ENCODE measurements at places on chromosomes 1 and 21.

DNA sequence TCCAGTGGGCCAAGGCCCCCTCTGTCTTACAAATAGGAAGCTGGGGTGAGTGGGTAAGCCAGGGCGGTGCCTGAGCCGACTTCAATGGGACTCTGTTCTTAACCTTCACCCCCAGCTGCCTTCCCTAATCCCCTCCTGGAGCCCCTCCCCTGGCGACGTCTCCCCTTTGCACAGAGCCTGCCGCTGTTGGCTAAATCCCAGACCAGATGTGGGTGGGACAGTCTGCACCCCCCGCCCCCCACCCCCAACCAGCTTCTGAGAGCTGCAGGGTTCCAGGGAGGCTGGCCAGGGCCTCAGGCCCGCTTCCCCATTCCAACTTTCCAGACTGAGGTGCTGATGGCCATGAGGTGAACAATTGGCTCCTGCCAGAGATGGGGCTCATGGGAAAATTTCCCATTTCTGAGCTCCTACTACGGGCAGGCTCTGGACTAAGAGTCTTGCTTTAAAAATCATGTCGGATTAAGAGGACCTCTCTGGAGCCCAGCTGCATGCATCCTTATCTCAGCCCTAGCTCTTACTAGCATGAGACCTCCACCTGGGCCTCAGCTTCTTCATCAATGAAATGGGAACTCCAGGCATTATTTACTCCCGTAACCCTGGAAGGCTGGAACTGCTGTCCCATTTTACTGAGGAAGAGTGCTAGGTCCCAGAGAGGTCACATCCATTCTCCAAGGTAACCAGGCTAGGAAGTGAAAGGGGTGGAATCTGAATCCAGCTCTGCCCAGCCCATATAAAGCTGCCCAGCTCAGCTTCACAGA is 6.4 kb downstream of the COL8A2 start:
- DNase-seq, result no peak

GRCh38 chr1:29415156-29415830 is 179.0 kb downstream of the PTPRU start:
- DNase-seq, result no peak

GRCh38 chr1:7113822-7114221 is 328.6 kb downstream of the CAMTA1 start:
- DNase-seq, result no peak

DNA sequence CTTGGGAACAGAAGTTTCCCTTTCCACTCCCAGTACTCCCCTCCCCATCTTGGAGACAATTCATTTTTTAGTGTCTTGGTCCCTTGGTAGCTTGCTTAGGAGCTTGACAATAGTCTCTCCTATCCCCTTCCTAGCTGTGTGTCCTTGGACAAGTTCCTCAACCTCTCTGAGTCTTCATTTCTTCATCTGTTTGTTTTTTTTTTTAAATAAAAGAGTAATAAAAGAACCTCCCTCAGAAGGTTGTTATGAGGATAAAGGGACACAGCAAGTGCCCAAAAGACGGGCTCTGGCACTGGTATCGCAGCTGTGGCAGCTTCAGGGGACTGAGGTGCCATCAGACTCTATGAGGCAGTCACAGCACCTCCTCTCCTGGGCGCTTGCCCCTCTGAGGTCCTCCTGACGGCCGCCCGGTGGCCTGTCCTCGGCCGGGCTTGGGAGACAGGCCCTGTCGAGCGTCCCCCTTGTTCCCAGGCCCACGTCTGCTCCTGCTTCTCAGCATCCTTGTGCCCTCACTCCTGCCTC is 689.2 kb downstream of the MATN1 start:
- no peak for DNase-seq

GRCh38 chr1:64836802-64837201 is 91.9 kb downstream of the RAVER2 start:
- no peak for DNase-seq

DNA sequence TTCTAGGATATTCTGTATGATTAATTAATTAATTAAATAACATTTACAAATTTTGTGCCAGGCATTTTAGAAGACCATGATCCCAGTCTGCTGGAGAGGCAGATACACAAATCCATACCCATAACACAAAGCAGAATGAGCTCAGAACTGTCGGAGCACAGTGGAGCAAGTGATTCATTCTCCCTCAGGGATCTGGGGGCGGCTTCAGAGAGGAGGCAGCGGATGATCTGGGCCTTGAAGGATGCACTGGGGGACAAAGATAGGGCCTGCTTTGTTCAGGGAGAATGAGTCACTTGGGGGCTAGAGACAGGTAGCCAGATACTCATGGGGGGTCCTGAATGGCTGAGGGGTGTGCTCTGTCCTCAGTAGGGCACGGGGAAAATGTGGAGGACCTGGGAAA is 50.9 kb upstream of the TRABD2B start:
- no peak for DNase-seq

DNA sequence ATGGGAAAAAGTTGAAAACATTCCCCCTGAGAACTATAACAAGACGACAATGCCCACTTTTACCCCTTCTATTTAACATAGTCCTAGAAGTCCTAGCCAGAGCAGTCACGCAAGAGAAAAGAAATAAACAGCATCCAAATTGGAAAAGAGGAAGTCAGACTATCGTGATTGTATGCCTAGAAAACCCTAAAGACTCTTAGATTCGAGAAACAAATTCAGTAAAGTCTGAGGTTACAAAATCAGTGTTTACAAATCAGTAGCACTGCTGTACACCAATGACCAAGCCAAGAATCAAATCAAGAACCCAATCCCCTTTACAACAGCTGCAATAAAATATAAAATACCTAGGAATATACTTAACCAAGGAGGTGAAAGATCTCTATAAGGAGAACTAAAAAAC is 72.4 kb downstream of the POU2F1 start:
- DNase-seq, result no peak

- DNase-seq, result no peak
Measured at GRCh38 chr1:228152918-228153258, 3.2 kb downstream of the GJC2 start.

GRCh38 chr1:39898648-39899603 is 2.8 kb downstream of the MYCL start:
- DNase-seq, result no peak

DNA sequence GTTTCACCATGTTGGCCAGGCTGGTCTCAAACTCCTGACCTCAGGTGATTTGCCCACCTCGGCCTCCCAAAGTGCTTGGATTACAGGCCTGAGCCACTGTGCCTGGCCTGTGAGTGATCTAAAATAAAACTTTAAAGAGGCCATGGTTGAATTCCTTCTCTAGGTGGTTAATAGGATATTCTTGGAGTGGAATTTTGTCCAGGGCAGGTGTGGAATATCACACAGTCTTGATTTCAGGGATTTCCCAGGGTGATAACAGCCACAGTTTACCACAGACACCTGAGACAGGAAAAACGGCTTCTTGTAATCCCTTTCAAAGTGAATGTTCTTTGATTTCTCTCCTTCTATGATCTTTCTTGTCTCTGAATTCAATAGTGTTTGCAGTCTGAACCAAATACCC is 32.1 kb upstream of the C1orf21 start:
- no peak for DNase-seq

DNA sequence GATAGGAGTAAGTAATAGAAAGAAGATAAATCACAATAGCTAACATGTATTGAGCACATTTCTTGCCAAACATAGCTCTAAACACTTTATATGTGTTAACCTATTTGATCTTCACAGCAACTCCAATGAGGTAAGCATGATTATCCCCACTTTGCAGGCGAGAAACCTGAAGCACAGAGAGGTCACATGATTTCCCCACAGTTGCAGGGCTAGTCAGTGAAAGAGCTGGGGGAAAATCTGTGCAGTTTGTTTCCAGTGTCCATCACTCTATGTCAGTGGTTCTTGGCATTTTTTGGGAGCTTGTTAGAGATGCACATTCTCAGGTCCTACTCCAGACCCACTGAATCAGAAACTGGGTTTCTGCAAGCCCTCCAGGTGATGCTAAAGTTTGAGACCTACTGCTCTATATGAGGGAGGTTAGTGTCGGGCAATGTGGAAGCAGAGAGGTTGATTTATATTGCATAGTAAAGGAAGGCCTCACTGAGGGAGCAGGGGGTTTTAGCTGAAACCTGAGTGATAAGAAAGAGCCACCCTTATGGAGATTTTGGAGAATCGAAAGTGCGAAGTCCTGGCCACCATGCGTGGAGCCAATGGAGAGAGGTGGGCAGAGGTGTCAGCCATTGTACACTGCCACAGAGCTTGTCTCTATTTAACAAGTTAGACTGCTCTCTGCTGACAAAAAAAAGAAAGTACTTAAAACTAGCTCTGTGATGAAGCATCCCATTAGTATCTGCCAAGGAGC is 20.9 kb downstream of the MCOLN3 start:
- no peak for DNase-seq

DNA sequence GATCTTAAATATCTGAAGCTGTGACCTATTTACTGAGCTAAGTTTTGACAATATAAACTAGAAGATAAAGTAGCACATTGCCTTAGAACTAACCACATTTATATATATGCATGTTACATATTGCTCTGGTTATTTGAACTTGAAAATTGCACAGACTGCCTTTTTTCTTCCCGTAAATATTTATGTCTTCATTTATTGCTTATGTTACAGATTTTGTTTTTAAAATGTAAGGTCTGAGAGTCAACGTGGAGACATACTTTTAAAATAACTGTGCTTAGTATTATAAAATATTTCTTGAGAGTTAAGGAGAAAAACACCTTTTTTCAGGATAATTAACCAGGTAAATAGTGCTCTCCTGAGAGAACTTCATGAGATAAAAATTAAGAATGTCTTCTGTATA is 3.1 kb downstream of the RPS6KC1 start:
- DNase-seq, result no peak

DNA sequence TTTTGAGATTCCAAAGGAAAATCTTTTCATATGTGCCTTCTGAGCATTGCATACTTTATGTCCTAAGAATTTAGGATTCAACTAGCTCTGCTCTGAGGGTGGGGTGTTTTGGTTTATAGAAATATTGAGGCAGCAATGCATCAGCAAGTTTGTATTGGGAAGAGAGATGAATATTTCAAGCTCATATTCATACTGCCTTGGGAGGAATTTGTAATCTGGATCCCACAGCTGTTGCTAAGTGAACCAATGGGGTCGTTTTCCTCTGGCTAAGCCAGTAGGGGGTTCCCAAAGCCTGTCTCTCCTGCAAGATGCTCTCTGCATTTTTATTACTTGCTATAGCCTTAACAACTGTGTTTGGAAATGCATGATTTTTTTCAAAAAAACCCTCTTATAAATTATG is 130.6 kb downstream of the SNX7 start:
- DNase-seq, result no peak

DNA sequence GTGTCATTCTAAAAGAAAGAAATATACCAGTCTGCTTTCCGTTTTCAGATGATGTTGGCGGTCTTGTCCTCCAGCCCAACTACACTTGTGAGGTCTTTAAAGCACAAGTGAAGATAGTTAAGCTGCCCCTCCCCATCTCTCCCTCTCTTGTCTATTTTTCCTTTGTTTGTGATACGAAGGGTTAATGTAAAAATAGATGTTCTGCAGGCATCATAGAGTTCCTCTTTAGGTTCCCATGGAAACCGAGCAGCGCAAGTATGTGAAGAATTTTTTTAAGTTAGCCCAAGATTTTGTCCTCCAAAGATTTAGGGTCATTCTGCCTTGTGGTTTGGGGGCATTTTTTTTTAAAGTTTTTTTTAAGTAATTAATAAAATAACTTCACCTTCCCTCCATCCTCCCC is 232.4 kb upstream of the AJAP1 start:
- no peak for DNase-seq

DNA sequence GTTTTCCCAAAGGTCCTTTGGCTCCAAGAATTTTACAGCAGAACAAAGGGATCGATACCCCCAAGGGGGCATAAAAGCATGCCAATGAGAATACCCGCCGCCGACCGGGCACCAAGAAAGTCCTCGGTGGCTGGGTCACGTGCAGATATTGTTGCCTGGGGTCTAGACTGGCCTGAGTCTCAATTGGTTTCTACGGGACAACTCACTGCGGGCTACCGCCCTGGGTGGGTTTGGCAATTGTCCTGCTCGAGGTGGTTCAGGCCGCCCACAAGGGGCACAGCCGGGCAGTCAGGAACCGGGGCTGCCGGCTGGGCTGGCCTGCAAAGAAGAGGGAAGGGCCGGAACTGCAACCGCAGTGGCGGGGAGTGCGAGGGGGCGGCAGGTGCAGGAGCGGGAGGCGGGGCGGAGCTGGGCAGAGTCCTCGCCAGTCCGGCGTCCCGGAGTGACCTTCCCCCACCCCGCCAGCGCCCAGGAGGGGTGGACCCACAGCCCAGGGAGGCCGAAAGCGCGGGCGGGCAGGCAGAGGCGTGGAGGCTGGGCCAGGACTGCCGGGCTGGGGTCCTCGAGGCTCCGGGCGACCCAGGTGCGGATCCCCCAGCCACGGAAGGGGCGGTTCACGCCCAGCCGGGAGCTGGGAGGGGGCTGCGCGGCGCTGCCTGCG is 926 bp upstream of the ATP1B1 start:
- no peak for DNase-seq

DNA sequence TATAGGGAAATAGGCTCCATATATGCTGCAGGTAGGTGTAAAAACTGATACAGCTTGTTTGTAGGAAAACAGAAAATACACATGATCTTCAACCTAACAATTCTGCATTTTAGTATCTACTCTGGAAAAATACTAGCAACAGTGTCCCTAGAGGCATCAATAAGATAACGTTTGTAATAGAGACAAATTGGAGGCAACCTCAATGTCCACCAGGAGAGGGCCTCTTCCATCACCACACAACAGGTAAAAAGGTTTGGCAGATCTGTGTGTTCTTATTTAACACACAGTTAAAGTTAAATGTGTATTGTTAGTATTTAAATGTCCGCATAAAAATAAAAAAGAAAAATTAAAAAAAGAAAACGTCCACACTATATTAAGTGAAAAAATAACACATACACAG is 5.4 kb downstream of the EIF2D start:
- DNase-seq, result no peak

GRCh38 chr1:1986451-1987141 is 17.0 kb downstream of the CFAP74 start:
- DNase-seq, result no peak

DNA sequence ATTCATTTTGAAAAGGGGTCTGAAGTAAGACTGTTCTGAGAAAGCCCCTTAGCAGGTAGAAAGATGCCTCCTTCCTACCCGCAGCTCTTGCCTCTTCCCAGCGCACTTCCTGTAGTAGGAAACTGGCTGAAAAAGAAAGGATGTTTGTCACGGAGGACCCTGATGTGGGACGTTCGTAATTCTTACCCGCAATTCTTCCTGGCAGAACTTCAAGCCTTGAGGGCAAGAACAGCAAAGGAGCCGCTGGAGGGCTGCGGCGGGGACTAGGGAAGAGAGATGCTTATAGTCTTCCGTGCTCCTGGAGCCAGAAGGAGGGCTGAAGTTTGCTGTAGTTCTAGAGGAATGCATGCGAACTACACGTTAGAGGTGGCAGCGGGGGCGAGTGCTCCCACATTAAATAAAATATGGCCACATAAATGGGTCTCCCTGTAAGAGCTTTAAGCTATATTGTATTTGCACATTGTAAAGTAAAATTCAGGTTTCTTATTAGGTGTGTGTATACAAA is 6.3 kb downstream of the C1orf53 start:
- DNase-seq, result no peak

All from NCI-H1417 treated with DMSO at 0.1 percent for 48 hours (cell line).